ENCODE measurements at places on chromosomes 13 and 19.

GRCh38 chr13:45928176-45928575, 76.6 kb upstream of the SIAH3 start:
- DNase-seq, result no peak

DNA sequence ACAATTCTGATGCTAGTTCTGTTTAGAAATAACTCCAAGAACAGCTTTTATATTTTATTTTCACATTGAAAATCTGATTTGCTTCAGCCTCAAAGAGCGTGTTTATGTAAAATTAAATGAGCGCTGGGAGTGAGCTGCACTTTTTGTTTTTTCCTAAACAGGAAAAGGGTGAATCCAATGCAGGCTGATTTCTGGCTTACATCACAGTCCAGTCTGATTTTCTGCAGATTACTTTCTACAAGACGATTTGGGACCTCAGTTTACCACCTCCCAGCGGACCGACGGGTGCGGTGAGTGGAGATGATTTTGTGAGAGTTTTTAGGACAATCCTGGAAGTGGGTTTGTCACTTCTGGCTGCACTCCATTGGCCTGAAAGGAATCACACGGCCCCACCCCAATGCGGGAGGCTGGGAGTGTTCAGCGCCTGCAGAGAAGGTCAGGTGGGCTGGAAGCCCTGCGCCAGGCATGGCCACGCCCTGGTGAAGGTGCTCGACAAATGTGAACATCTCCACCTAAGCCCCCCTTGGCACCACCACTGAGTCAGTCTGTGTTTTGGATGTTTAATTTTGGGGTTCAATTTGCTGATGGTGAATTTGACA, 90.1 kb downstream of the ANKRD10 start:
- DNase-seq, result no peak

DNA sequence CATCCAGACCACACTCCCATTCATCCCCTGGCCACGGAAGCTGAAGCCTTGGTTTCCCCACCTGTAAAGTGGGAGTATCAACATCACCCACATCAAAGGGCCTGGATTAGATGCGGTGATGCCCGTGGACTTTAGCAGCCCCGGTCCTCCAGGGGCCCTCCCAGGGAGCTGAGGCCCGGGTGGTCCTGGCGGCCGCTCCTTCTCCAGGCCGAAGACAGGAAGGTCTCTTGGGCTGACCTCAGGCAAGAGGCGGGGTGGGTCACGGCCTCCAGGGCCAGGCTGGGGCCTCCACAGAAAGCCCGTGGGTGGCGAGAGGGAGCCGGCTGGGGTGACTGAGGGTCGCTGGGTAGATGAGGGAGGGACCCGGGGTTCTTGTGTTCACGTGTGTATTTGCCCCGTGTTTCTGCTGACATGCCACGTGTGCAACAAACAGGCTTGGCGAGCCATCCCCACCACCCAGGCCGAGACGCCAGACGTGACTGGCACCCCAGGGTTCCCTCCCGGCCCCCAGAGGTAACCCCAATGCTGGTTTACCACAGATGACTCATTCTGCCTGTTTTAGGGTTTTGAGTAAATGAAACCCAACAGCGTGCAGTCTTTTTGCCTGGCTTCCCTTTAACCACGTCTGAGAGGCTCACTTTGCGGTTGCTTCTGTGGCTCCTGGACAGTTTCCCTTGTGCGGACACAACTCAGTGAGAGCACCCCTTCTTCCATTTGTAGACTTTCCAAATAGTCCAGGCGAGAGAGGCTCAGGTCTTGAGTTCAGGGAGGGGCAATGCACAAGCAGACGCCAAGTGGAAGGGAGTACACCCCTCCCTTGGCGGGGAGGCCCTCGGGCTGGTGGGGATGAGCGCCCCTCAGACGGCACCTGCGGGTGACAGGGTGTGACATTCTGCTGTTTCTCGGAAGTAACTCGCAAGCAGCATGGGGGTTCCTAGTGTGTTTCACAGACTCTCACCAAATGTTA, 42.9 kb downstream of the C13orf46 start:
- no peak for DNase-seq

DNA sequence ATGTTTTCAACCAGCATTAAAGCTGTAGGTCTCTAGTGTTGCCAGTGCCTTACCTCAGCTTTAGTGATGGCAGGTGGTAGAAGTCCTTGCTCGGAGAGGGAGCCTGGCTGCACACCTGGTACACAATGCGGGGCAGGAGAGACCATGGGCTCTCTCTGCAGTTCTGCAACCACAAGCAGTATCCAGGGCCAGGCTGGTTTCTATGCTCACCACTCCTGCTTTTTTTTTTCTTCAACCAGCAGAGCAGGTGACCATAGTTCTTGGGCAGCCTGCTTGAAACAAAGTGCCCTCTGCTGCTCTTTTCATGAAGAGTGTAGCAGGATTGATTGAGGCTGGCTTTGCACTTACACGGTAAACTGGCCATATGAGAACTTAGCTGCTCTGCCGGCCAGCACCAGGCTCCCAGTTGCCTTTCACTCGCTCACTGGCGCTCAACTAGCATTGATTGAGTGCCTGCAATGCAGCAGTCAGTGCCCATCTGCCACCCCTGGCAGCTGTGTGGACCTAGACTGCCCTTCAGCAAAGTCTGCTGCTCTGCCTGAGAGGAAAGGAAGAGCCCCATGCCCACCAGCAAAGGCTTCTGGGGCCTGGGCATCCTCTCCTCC, 4.4 kb upstream of the CHAMP1 start:
- no peak for DNase-seq

- DNase-seq, result no peak
These were observed 22.1 kb upstream of the OLFM2 start for GRCh38 chr19:9958379-9958821.

- no peak for DNase-seq
These were observed 145.8 kb upstream of the SOX1 start for GRCh38 chr13:111920932-111921705.

DNA sequence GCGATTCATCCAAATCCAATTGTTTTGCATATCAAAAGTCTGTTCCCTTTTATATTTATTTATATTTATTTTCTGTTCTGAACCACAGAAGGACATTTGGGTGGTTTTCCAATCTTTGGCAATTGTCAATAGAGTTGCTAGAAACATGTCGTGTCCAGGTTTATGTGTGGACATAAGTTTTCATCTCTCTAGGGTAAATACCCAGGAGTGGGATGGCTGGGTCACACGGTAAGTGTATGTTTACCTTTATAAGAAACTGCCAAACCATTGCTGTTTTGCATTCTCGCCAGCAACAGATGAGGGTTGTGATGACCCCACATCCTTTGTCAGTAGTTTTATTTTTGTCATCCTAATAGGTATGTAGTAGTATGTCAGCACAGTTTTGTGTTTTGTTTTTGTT, 12.5 kb downstream of the AP1M1 start:
- no peak for DNase-seq

GRCh38 chr13:94710065-94710781, 2.1 kb downstream of the SOX21 start:
- no peak for DNase-seq

- DNase-seq, result no peak
These were observed 25.0 kb downstream of the KLF2 start for GRCh38 chr19:16349551-16350152.

- no peak for DNase-seq
These were observed 34.5 kb downstream of the MYO9B start for GRCh38 chr19:17109962-17110598.

DNA sequence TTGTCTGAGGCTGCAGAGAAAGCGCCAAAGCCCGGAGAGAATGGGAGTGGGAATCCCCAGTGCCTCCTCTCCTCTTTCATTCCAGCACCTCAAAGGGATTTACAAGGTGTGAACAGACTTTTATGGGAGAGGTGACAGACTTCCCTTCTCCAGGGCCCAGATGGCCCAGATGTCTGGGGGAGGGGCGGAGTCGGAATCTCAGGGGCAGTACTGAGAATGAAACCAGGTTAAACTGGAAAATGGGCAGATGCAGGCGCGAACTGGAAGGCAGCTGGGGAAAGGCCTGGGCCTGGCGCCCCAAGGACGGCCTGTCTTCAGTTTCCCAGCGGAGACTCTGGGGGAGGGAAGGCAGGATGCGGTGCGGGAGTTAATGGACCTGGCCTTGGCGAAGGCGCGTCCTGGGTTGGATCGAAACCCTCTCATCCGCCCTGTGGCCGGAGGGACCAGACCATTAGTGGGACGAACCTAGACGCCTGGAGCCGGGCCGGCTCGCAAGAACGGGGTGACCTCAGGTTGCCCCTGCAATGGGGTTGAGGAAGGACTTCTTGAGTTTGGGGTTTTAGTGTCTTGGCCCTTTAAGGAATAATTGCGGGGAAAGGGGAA, 592 bp upstream of the TRIP10 start:
- no peak for DNase-seq

GRCh38 chr13:48302871-48303358, 636 bp upstream of the RB1 start:
- DNase-seq, result peak; percentile 18

- no peak for DNase-seq
These were observed 5.8 kb downstream of the PPFIA3 start for GRCh38 chr19:49125025-49125731.

DNA sequence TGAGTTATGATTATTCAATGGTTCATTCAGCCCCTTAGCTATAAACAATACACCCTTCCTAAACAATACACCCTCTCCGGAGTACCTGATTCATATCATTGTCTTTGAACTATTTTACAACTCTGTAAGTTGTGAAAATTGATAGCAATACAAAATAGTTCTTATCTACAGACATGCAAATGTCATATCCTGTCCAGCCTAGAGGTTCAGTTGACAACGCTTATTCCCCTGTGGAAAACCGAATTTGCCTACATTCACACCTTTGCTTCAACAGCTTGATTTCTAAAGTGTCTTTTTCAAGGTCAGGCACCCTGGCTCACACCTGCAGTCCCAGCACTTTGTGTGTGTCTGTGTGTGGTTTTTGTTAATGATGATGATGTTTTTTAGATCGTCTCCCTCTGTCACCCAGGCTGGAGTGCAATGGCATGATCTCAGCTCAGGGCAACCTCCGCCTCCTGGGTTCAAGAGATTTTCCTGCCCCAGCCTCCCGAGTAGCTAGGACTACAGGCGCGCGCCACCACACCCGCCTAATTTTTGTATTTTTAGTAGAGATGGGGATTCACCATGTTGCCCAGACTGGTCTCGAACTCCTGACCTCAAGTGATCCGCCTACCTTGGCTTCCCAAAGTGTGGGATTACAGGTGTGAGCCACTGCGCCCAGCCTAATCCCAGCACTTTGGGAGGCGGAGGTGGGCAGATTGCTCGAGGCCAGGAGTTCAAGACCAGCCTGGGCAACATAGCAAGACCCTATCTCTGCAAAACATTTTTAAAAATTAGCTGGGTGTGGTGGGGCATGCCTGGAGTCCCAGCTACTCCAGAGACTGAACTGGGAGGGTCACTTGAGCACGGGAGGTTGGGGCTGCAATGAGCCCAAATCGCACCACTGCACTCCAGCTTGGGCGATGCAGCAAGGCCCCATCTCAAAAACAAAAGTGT, 9.6 kb downstream of the C19orf53 start:
- no peak for DNase-seq

- no peak for DNase-seq
These were observed 11.2 kb upstream of the OR10H5 start for GRCh38 chr19:15776264-15776663.

DNA sequence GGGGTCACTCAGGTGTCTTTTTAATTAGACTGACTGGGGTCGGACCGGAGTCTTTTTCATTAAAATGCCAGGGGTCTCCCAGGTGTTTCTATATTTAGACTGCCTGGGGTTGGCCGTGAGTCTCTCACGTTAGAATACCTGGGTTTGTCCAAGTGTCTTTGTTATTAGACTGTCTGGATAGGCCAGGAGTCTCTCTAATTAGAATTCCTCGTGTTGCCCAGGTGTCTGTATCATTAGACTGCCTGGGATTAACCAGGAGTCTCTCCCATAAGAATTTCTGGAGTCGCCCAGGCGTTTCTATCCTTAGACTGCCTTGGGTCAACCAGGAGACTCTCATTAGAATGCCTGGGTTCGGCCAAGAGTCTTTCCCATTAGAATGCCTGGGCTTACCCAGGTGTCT, 1445.7 kb downstream of the UQCRFS1 start:
- DNase-seq, result no peak

GRCh38 chr13:102907016-102907756, 61.4 kb downstream of the ERCC5 start:
- no peak for DNase-seq
